Activated CD8-positive, alpha-beta T cell treated with anti-CD3 and anti-CD28 coated beads, Interleukin-2, amount 10 ng/mL, durations not matched to agents 7 days and 5 days (primary cell): ENCODE measurements at places on chromosomes 11 and 22. TPM values are rescaled to one million over a fixed set of nuclear protein-coding genes. Genes with fewer than 3 reads are reported as not detected.

DNA sequence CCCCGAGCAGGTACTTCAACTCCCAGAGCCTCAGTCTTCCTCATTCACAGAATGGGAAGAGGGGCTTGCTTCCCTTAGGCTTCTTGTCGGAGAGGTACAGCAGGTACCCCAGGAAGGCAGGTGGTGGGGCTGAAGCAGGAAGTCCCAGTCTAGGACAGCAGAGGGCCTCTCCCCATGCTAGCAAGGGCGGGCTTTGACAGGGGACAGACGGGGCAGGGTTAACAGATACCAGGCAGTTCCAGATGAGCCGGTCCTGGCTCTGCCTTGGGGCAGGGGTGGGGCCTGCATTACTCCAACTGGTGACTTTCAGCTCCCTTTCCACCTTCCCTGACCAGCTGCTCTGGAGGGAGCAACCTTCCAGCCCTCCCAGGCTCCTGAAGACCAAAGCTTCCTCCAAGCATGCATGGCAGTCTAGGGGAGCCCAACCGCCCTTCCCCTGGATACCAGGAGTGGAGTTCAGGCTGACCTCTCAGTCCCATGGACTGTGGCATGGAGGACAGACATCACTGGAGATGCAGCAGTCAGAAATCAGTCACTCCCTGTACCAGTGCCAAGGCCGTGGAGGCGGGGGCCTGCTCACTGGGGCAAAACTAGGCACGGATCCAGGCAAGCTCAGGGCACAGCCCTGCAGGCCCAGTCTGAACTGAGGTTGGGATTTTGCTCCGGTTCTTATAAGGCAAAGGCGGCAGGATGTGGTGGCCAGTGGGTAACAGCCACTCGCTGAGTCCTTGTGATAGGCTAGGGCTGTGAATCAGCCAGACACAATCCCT is 60.5 kb downstream of the NAT10 start:
- DNase-seq, result no peak

- DNase-seq, result no peak
These were observed 162.5 kb downstream of the ETS1 start for GRCh38 chr11:128424851-128425285.

- DNase-seq, result no peak
These were observed 17.5 kb upstream of the SHANK2 start for GRCh38 chr11:71269603-71270511.

The TMEM45B gene
- not detected for total RNA-seq

The SCUBE2 gene
- 0.65 TPM for total RNA-seq

The CLMP gene
- 0.29 TPM for total RNA-seq

The SOX10 gene
- not detected for total RNA-seq
